Stimulated activated CD8-positive, alpha-beta memory T cell treated with anti-CD3 and anti-CD28 coated beads, Interleukin-12 subunit alpha, Interleukin-12 subunit beta, amount 100 ng/mL, for 4 hours (primary cell): ENCODE measurements at places on chromosomes 5 and 9.

GRCh38 chr5:60549841-60550240 lies 150.1 kb downstream of the DEPDC1B start:
- no peak for DNase-seq

DNA sequence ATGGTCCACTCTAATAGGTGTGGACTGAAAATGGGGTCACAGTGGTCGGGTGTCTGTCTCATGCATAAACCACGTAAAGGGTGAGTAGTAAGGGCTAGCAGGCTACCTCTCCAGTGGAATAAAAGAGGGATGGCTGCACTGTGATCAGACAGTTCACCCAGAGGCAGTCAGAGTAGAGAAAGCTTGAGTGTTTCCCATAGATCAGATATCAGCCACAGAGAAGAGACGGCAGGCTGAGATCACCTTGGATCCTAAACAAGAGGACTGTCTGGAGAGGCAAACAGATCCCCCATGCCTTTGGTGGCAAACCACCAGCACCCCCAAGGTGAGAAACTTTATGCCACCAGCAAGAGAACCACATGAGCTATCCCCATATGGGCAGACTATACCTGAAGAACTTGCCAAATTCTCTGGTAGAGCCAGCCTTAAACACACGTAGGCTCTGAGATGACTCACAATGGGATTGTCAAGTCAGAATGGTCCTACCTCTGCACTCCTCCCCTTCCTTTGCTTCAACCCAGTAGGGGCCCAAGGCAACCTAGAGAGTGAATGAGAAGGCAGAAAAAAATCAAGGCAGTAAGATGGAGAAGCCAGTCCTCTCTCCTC lies 205.2 kb upstream of the MAP3K1 start:
- no peak for DNase-seq

DNA sequence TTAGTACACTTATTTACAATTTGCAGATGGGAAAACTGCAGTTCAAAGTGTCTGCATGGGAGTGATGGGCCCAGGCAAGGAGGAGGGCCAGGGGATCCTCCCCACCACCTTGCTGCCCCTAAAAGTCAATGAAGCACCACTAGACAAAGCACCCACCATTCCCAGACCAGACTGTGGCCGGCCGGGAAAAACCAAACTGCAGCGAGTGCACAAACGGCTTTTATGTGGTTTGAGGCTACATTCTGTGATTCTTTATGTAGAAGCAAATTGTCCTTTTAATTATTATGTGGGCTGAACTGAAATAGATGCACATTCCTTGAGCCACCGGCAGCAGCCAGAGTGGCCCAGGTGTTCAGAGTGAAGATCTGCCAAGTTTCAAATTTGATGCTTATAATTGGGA lies 585.3 kb upstream of the KLF4 start:
- DNase-seq, result no peak

DNA sequence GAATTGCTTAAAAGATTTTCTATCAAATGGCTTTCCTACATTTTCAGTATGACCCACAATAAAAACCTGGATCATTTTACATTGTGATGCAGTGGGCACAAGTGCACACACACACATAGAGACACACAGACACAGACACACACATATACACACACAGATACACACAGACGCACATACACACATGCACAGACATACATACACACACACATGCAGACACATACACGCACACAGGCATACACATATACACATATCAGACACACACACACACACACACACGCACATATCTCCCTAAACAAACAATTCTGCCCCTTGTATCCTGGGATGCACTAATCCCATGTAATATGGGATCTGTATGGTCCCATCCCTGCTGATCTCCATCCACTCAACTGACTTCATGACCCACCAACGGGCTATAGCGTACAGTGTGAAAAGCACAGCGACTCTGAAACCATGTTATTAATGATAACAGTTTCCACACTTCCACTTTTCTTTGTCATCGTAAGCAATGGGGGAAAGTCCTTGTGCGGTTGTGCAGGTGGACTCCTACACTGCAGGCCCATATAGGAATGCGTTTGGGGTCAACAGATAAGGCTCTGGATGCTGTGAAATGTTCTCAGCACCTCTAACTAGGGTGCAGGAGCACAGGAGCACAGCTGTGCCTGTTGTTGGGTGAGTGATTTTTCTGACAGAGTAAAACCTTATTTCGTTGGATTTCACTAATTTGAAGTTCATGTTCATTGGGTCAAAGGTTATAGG lies 52.7 kb downstream of the DAP start:
- DNase-seq, result no peak

DNA sequence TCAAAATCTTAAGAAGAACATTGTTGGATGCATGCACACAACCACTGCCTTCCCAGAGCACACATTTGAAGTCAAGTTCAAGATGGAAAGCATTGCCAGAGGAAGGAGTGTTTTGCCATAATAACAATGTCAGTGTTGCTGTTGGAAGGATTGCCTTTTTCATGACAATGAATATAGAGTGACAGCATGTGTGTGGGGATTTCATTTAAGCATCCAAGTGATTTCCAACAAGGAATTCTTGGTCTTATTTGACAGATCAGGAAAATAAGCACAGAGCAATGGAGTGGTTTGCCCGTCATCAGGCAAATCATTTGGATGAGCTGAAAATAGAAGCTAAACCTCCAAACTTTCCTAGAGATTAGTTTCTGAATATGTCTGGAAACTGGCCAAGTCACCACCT lies 140.0 kb upstream of the RAI14 start:
- no peak for DNase-seq

GRCh38 chr5:150780187-150780692 lies 1.7 kb downstream of the SMIM3 start:
- DNase-seq, result no peak

DNA sequence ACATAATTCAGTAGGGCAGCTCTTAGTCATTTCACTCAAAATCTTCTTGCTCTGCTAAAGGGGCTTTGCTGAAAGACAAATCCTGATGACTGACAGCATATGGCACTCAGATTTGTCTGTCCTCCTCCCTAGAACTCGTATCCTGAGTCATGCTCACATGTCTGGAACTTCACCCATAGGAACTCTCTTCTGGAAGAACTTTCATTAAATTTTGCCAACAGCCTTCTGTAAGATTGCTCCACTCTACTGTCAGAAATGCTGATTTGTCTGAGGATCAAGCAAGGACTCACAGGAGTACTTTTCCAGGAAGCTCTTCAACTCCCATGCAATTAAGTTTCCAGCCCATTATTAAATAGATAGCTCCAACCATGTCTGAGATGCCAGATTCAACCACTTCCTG lies 59.8 kb upstream of the SNX2 start:
- DNase-seq, result no peak

DNA sequence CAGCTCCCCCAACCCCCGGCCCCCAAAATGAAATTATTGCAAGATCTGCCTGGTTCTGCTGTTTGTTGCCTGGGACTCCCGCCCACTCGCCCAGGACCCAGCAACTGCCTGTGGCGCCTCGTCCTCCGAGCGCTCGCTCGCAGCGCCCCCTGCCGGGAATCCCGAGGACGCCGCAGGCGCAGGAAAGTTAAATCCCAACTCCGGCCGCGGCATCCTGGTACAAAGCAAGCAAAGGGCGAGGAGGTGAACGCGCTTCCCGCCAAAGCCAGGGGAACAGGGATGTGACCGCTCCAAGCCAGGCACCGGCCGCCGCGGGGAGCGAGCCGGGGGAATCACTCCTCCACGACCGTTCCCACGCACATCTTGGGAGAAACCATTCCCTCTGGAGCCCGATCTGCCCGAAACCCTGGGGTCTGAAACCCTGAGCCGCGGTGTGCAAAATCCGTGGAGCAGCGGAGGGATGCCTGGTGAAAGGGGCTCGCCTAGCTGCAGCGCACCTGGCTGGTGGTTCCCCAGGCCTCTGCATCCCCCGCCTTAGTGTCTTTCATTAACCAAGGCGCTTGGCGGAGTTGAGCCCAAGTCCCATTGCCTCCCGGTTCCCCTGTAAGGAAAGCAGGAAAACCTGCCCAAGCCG lies 1.3 kb downstream of the SEMA5A start:
- DNase-seq, result no peak

- DNase-seq, result no peak
Measured at GRCh38 chr5:61398440-61398839, 66.4 kb downstream of the ZSWIM6 start.

- DNase-seq, result no peak
Measured at GRCh38 chr5:177368869-177369644, 11.3 kb downstream of the RGS14 start.

DNA sequence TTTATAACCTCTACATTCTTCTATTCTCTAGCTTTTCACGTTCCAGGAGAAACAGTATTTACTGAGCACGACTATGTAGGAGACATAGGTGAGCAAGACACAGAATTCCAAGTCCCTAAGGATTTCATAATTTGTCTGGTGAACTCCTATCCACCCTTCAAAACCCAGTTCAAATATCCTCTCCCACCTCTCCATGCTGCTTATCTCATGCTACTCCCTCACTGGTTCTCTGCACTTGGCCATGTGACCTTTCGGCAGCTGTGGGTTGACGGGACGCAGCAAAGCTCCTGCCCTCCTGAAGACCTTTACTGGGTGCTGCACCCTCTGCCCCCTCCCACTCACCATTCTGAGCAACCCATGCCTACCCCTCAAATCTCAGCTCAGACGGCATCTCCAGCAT lies 173.2 kb downstream of the RGS3 start:
- no peak for DNase-seq

- DNase-seq, result no peak
Measured at GRCh38 chr5:150596826-150597225, 43.6 kb upstream of the SYNPO start.

- no peak for DNase-seq
Measured at GRCh38 chr9:123945532-123945931, 15.6 kb upstream of the DENND1A start.

GRCh38 chr5:31531888-31532547 lies at the start of the genes C5orf22 and DROSHA:
Gene C5orf22 (plus strand): TSS chr5:31532301. CDS start chr5:31532393, 92 bp downstream.
Gene DROSHA (minus strand): TSS chr5:31532093. CDS start chr5:31529059, 3,034 bp downstream.
- DNase-seq, result peak; percentile 81

DNA sequence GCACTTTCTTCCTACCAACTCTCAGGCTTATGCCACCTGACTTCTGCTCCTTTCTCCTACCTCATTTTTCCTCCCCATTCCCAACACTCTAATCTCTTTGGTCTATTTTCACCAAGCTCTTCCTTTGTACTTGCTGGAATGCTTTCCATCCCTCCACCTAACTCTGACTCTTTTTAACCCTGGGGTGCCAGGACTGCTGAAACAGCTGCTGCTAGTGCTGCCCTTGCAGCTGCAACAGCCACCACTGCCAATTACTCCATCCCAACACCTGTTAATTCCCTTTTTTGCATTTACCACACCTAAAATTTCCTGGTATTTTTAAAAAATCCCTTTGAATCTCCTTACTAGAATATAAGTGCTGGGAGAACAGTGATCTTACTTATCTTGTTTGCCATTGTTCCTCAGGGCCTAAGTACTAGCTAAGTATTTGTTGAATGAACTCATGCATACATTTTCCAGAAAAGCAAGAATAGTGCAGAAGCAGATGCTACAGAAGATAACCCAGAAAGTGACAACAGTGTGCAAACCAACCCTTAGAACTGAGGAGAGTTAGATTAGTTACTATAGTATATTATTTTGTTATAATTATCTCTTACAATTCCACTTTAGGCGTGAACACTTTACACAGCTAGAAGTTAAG lies 11.5 kb downstream of the NADK2 start:
- DNase-seq, result no peak

DNA sequence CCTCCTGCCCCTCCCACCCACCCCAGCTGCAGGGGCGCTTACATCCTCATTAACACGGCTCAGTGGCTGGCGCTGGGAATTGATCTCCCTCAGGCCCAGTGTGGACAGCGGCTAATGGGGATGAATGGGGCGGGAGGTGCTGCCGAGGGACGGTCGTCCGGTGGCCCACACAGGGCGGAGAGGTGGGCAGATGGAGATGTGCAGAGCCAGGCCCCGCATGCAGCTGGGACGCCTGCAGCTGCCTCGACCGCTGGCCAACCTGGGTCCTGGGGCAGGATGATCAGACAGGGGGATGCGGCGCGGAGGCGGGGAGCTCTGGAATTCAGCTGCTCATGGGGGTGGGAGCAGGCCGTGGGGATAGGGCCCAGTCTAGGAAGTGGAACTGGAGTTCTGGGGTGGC lies 17.6 kb downstream of the TSPAN17 start:
- no peak for DNase-seq

DNA sequence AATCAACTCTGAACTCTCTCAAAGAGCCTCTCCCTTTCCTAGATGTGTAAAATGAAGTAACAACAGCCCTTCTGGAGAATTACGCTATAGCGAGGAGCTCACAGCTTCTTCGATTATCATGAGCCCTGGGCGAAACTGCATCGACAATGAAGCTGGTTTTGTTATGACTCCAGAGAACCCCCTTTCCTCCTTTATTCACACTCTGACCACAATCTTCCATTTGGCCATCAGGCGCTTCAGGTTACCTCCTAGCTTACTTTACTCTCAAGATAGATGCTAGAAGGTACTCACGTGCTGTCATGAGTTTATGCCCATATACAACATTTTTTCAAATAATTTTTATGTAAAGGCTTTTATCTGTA lies 362.7 kb upstream of the RFX3 start:
- DNase-seq, result no peak

DNA sequence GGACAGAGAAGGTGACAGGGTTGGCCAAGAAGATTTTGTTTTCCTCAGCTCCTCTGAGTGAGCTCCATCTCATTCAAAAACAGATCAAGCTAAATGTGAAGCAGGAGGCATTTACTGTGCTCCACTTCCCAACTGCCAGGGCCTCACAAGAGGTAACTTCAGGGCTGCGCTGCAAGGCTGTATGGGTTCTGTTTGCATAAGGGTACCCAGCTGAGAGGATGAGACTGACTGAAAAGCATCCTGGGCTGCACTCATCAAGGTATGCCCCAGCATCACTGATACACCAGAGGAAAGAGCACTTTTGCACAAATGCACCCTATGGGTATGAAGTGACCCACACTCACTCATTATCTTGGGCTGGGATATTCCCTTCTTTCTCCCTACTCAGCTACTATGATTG lies 316.2 kb upstream of the HAPLN1 start:
- DNase-seq, result no peak

GRCh38 chr5:9058161-9058560 lies 487.7 kb downstream of the SEMA5A start:
- DNase-seq, result no peak

GRCh38 chr5:14218480-14218879 lies 75.3 kb downstream of the TRIO start:
- DNase-seq, result no peak

DNA sequence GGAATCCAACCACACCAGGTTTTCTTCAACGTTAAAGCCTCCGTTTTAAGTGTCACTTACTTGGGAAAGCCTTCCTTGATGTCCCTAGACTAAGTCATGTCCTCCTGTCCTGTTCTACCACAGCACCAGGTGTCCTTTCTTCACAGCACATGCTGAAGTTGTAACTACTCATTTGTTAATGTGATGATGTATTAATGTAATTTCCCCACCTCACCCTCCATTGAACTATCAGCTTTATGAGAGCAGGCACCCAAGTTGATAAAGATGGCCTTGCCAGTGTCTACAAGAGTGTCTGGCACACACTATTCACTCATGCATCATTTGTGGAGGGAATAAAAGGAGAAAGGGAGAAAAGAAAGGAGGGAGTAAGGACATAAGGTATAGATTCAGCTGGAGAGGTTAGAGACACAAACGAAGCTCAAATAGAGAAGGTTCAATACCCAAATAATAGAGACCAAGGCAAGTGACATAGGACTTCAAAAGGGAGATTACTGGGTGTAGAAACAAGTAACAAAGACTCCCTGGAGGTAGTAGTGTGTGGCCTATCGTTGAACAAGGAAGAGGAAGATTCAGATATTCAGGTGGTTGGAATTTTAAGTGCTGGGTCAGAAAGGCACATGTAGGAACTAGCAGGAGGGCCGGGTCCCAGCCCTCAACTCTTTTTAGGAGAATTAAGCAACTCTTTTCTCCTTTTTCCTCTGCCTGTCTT lies 6.6 kb downstream of the ITK start:
- no peak for DNase-seq

GRCh38 chr9:104860263-104860662 lies 67.7 kb downstream of the ABCA1 start:
- DNase-seq, result no peak

- no peak for DNase-seq
Measured at GRCh38 chr9:81693671-81694378, 4.5 kb upstream of the TLE1 start.
